ENCODE measurements at places on chromosomes 5 and 9.

GRCh38 chr9:69149321-69149807 is 24.7 kb upstream of the TJP2 start:
- DNase-seq, result no peak

GRCh38 chr5:154626876-154627557 is 128.2 kb upstream of the LARP1 start:
- DNase-seq, result no peak

GRCh38 chr9:35164711-35165110 is 2.9 kb downstream of the UNC13B start:
- no peak for DNase-seq

DNA sequence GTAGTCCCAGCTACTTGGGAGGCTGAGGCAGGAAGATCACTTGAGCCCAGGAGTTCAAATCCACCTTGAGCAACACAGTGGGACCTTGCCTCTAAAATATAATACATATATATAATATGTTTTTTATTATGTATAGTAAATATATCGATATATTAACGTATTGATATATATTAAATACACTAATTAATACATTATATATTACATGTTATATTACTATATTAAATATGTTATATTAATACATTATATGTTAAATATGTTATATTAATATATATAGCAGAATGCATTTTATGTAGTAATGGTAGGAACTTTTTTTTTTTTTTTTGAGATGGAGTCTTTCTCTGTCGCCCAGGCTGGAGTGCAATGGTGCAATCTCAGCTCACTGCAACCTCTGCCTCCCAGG is 18.1 kb upstream of the BNC2 start:
- no peak for DNase-seq

GRCh38 chr5:159451197-159452052 is 121.1 kb upstream of the IL12B start:
- DNase-seq, result peak; percentile 48

GRCh38 chr9:107644733-107645463 is 155.3 kb upstream of the KLF4 start:
- no peak for DNase-seq

GRCh38 chr5:144002876-144003275 is 167.6 kb downstream of the YIPF5 start:
- no peak for DNase-seq

- DNase-seq, result no peak
These were observed 428.6 kb downstream of the PSAT1 start for GRCh38 chr9:78725503-78725902.

GRCh38 chr5:154997746-154998145 is 15.8 kb upstream of the KIF4B start:
- no peak for DNase-seq

GRCh38 chr9:123267481-123268198 is 746 bp downstream of the STRBP start:
- DNase-seq, result no peak

GRCh38 chr5:13218518-13218917 is 726.0 kb downstream of the DNAH5 start:
- no peak for DNase-seq

- DNase-seq, result no peak
These were observed at the start of gene EGFLAM for GRCh38 chr5:38258319-38259061. Gene EGFLAM, plus strand, starts transcription at chr5:38258559. Its CDS starts 196 bp downstream, at chr5:38258755.

DNA sequence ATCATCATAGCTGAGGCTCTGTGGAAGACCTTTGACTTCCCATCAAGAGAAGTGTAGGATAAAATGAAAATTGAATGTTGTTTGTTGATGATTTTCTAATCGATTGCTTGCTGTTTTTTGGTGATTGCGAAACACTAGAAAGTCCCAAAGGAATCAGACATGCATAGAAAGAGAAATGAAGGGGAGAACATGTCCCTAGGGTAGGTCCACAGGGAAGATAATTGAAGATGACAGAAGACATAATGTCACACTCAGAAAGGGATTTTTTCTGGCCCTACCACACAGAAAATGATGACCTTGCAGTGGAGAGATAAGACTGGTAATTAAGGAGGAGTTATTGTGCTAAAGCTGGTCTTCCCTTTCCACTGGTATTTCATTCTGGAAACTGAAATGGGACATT is 62.8 kb downstream of the INSYN2B start:
- DNase-seq, result no peak

DNA sequence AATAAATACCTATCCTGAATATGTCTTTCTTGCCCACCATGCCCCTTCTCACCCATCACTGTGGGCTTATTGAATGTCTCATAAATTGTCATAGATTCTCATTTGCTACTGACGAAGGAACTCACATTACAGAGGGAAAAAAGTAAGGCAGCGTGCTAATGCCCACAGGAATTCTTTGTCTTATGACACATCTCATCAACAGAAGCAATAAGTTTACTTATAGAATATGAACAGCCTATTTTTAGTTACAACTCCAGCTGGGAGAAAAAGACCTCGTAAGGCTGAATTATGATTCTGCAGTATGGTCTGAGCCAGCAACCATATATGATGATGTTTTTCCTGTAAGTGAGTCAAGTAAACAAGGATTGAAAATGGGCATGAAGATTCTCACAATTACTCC is 22.4 kb upstream of the ATG10 start:
- no peak for DNase-seq

GRCh38 chr5:64210866-64211265 is 45.2 kb downstream of the RNF180 start:
- no peak for DNase-seq

GRCh38 chr9:127311239-127311741 is 46.7 kb downstream of the GARNL3 start:
- DNase-seq, result no peak

DNA sequence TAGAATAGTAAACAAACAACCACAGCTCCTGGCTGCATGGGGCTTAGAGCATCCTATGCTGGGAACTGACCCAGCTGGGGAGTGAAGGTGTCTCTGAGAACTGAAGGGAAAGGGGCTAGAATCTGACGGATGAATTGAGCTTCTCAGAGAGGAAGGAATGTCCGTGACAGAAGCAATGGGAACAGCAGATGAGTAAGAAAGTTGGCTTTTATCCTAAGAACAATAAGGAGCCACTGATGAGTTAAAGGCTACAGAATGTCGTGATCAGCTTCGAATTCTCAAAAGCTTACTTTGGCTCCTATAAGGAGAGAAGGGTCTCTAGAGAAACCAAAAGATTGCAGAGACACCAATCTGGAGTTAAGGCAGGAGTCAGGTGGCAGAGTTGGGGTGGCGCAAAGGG is 52.6 kb downstream of the EBF1 start:
- DNase-seq, result no peak

- DNase-seq, result no peak
These were observed 31.0 kb upstream of the IER5L start for GRCh38 chr9:129209109-129209508.

DNA sequence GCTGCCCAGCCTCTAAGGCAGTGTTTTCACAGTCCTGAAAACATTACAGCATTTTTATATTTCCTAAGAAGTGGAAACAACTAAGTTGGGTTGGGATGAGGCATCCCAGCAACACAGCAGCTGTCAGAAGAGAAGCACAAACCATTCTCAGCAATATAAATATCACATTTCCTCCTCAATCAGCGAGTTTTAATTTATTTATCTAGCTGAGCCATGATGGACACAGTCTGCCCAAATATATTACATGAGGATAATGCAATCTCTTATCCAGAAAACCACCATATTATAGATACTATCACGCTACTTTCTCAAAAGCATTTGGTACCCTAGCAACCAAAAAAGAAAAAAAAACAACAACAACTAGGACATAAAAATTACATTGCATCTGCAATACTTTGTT is 158.5 kb downstream of the FSTL4 start:
- no peak for DNase-seq

DNA sequence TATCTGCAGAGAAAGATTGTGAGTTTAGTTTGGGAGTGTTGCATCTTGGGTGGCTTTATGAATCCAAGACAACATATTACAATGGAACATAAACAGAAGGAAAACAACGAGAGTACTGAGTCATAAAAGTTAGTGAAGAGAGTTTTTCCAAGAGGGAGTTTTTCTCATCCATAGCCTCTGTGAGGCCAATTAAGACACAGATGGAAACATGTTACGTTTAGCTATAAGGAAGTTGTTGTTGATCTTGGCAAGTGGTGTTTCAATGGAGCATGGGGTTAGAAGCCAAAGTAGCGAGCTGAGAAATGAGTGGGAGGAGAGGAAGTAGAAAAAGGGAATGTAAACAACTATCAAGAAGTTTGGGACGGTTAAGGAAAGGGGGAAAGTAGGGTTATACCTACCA is 53.3 kb upstream of the SPATA31D4 start:
- peak; percentile 65 for DNase-seq

GRCh38 chr5:150653145-150653761 is 7.8 kb upstream of the MYOZ3 start:
- no peak for DNase-seq

DNA sequence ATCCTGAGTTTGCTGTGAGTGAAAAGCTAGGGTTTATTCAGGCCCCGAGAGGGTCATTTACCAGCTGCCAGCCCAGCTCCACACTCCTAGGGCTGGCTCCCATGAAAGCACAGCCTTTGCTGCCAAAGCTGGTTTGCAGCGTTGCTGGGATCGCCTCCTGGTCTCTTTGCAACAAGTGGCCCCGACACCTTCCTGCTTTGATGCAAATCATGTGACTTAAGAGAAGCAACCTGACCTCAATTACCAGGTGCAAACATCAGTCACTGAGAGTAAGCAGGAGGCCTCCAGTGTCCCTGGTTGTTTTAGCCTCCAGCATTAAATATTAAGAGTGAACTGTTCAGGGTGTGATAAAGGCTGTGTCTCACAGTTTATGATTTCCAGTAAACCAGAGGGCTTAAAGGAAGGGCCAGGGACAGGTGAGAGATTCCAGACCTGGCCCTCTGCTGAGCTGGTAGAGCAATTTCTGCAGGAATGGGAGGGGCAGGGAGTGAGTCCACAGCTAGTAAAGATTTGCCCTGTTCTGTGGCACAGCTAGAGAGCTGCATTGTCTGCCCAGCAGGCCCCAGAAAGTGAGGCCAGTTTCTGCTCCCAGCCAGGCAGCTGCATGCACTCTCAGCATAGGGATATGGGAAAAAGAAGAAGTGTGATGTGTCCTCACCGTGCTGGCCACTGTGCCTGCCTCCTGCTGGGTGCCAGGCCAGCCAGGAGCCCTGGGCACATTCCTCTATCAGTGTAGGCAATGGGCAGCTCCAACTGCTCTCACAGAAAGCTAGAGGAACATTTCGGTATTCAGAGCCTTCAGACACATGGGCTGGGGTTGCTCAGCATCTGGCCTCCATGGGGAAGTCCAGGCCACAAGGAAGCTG is 58.0 kb downstream of the SLC22A5 start:
- no peak for DNase-seq

GRCh38 chr9:37540634-37541033 is 35.5 kb downstream of the FBXO10 start:
- DNase-seq, result no peak

- no peak for DNase-seq
These were observed 120.9 kb upstream of the C6 start for GRCh38 chr5:41334221-41334620.

GRCh38 chr5:9617221-9617620 is 12.9 kb downstream of the TAS2R1 start:
- no peak for DNase-seq

GRCh38 chr5:64384765-64385164 is 121.0 kb upstream of the RGS7BP start:
- DNase-seq, result no peak

DNA sequence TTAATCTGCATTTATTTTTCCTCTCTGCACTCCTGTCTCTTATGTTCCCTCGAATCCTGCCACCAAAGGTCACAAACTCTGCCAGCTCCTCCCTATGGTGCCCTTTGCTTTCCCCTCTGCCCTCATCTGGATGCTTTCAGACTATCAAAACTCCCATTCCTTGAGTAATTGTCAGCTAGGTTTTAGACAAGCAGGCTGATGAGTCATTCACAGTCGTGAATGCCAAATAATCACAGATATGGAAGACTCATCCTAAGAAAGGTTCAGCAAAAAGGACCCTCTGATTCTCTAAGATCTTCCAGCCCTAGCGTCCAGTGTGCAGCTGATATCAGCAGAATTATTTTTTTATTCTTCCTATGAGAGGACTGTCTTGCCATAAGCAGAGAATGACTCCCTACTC is 104.5 kb upstream of the NUDT12 start:
- no peak for DNase-seq

DNA sequence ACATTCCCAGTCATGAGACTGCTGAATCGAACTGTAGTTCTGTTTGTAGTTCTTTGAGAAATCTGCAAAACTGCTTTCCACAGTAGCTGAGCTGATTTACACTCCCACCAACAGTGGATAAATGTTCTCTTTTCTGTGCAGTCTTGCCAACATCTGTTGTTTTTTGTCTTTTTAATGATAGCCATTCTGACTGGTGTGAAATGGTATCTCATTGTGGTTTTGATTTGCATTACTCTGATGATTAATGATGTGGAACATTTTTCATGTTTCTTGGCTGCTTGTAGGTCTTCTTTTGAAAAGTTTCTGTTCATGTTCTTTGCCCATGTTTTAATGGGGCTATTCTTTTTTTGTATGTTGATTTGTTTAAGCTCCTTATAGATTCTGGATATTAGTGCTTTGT is 187.3 kb upstream of the TLE4 start:
- DNase-seq, result no peak

DNA sequence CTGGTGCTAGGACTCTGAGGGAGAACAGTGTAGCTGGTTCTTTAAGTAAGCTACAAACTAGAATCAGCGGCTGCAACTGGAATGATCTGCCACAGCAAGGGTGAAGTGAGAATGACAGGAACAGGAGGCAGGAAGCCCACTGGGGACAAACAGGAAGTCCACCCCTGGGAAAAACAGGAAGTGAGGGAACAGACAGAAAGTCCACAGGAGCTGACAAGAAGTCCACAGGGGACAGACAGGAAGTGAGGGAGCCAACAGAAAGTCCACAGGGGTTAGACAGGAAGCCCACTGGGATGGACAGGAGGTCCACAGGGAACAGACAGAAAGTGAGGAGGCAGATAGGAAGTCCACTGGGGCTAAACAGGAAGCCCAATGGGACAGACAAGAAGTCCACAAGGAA is 15.5 kb downstream of the ADAMTS16 start:
- DNase-seq, result no peak

DNA sequence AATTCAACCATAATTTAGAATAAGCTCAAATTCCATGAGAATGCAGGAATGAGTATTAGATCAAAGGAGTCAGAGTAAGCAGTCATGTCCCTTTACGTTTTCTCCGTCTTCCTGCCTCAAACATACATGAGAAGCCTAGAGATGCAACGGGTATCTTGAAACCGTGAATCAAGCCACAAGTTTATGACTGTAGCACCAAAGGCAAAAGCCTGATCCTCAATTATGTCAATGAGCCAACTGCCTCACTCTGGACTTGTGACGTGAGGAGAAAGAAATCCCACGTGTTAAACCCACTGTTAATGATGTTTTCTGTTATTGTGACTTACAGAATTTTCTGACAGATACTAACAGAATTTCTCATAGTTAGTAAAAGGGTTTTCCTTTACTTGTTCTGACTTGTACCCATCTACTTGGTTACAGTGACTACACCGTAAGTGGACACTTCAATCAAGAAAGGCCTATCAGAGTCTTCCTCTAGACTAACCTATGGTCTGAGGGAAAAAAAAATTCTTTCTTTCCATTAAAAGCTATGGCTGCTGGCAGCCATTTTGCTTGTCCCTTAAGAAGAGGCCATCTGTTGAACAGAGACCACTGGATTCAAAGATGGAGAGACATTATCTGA is 35.3 kb upstream of the HK3 start:
- DNase-seq, result no peak

- no peak for DNase-seq
These were observed 22.5 kb downstream of the MUSK start for GRCh38 chr9:110691002-110691549.

- no peak for DNase-seq
These were observed 17.5 kb upstream of the SPRY4 start for GRCh38 chr5:142342128-142342981.

GRCh38 chr5:84227236-84227635 is 157.4 kb downstream of the EDIL3 start:
- DNase-seq, result no peak

- peak; percentile 58 for DNase-seq
These were observed 23.7 kb upstream of the TAS2R1 start for GRCh38 chr5:9653811-9654210.

Data from forelimb muscle (tissue), 1 donor.